ENCODE measurements at places on chromosomes 16 and 17.
A peak's percentile ranks its signal among the peaks of the same experiment; 100 is the strongest.

DNA sequence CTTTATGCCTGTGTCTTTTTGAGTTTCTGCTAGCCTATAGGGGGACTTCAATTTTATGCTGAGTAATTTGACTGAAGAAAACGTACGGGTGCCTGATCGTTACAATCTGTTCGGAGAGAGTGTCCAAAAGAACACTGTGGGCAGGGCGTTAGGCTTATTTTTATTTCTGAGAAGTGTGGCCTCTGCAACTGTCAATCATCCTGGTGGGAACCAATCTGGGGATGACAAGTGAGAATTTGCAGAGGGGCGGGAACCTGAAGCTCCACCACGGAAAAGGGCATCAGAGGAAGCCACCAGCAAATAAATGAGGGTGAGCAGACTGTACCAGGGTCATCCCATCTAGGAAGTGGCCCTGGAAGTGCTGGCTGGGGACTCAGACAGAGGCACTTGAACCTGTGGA is 12.0 kb upstream of the CDYL2 start:
- no peak for DNase-seq

DNA sequence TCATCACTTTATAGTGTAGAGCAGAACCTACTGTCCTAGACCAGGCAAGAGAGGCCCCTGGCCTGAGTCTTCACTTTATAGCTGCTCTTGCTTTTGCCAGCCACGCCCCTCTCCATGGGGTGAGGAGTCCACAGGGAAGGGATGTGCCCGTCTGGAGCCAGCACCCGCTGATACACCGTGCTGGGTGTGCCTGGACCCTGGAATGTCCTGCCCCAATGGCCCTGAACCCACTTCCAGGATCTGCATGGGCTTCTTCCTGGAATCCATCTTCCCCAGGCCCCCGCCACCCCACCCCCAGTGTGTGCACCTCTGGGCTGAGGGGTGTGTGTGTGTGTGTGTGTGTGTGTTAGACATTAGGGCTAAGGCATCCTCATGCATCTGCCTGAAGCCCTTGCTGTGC is 44.9 kb downstream of the MEOX1 start:
- no peak for DNase-seq

DNA sequence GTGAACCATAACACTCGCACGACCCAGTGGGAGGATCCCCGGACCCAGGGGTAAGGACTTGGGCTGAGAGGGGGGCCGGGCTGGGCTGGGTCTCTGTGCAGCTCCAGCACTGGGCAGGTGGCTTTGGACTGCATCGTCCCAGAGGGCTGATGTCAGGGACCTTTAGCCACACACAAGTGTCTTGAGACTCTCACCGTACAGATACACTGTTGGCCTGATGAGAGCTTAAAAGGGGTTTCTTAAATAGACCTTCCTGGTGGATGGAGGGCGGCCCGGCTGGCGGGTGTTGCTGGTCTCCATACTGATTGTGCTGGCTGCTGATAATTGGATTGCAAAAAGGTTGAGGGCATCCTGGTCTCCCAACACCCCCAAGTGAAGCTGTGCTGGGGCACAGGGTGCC is 21.7 kb upstream of the CLEC18A start:
- no peak for DNase-seq

GRCh38 chr17:27647765-27648164 is 16.8 kb downstream of the LGALS9 start:
- no peak for DNase-seq

- DNase-seq, result peak; percentile 82
Observed at GRCh38 chr17:36017799-36018198, at the start of gene CCL23. CCL23 (minus strand) TSS chr17:36017972; CDS start chr17:36017897, 75 bp downstream.

DNA sequence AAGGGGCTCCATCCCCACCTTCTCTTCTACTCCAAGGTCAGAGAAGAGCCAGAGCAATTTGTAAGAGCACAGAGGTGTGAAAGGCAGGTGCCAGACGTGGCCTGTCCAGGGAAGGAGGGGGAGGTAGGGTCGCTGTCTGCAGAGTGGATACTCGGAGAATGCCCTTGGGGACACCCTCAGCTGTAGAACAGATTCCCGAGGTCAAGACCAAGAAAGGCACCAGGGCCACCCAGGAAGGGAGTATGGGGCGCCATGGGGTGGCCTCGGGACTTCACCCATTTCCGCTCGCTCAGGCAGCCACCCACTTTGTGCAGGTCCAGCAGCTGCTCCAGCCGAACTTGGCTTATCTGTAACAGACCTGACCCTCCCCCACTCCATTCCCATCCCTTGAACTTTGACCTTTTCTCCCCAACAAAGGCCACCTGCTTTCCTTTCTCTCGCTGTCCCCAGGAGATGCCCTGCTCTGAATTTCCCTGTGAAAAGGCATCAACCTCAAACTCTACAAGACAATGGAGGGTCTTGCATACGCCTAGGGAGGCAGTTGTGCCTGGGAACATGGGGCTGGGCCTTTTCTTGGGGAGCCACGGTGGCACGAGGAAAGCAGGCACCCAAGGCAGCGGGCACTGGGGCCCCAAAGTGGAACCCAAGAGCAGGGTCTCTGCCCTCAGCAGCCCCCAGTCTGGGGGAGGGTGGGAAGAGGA is 11.3 kb upstream of the AXIN2 start:
- DNase-seq, result no peak

- DNase-seq, result no peak
Observed at GRCh38 chr16:49281480-49281842, at the start of gene CBLN1. CBLN1 (minus strand) TSS chr16:49281838; CDS start chr16:49281465, 373 bp downstream.
